Cardiac muscle cell (in vitro differentiated cells and primary cell): ENCODE measurements at places on chromosomes 6 and 20. TPM values are rescaled to one million over a fixed set of nuclear protein-coding genes. Genes with fewer than 3 reads are reported as not detected.

FOXS1 gene
- 0.23 TPM in 1 of 2 replicates, not detected in the other for polyA plus RNA-seq

DNA sequence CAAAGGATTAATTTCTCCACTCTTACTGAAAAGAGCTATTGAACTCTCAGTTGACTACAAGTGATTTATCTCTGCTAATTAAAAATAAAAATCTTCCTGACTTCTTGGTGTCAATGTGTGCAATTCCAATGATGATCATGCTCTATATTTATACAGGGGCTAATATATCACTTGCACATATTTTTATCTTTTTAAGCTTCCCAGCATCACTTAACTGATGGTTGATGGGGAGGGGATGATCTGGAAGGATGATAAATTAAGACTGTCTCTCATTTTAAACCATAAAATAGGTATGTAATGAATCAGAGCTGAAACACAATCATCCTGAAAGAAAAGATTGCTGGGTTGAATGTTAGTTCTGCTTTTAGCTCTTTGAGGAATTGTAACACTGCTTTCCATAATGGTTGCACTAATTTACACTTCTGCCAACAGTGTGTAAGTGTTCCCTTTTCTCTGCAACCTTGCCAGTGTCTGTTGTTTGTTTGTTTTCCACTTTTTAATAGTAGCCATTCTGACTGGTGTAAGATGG is 169.6 kb upstream of the ECI2 start:
- H3K27me3 ChIP-seq, result no peaks in the 10 kb centered on the region
- H3K4me3 ChIP-seq, result no peak overlapping the region
- H3K36me3 ChIP-seq, result no peaks in the 10 kb centered on the region
- DNase-seq, result no peak

SNHG17 gene
- polyA plus RNA-seq, result 31.8 and 37.0 TPM in 2 replicates

- H3K4me1 ChIP-seq, result peaks cover 29% of the 10 kb centered on the region
- H3K4me3 ChIP-seq, result no peak overlapping the region
- no peak for DNase-seq
- no peaks in the 10 kb centered on the region for H3K36me3 ChIP-seq
Measured at GRCh38 chr6:163708466-163708865, 293.9 kb downstream of the QKI start.

GRIK2 gene
- 0.45 and 0.54 TPM in 2 replicates for polyA plus RNA-seq

DNA sequence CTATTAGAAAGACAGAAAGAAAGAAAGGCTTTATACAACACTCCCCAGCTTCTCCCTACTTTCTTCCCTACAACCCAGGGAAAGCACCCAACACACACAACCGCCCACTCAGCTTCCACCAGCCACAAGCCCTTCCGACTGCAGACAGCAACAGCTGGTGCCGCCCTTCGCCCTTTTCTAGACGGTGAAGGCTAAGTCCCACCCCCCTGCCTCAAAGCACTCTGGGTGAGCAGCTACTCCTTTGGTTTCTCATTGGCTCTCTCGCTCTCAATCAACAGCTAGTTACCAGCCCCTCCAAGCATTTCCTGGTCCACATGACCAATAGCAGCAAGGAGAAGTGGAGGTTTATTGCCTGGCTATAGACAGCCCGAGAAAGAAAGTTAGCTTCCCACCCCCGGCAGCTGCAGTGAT is 230.1 kb upstream of the MOCS1 start:
- H3K27ac ChIP-seq, result no peak overlapping the region
- H3K27me3 ChIP-seq, result no peaks in the 10 kb centered on the region
- no peak overlapping the region for H3K4me3 ChIP-seq
- no peaks in the 10 kb centered on the region for H3K4me1 ChIP-seq
- no peak for DNase-seq
